ENCODE measurements at places on chromosomes 1 and 21.
A peak's percentile ranks its signal among the peaks of the same experiment; 100 is the strongest.

DNA sequence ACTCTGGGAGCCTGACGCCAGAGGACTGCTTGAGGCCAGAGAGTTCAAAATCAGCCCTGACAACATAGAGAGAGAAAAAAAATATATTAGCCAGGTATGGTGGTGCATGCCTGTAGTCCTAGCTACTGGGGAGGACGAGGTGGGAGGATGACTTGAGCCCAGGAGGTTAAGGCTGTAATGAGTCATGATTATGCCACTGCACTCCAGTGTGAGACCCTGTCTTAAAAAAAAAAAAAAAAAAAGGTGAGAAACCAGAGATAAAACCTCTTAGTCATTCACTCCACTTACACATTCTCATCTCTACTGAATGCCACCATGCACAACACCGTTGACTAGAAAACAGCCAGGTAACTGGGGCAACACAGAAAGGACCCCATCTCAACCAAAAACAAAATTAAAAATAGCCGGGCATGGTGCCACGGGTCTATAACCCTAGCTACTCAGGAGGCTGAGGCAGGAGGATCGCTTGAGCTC lies 178.1 kb downstream of the SLC45A1 start:
- no peaks in the 10 kb centered on the region for H3K27me3 ChIP-seq
- DNase-seq: no peak
- H3K4me1 ChIP-seq: no peaks in the 10 kb centered on the region
- no peak overlapping the region for H3K4me3 ChIP-seq
- no peak overlapping the region for H3K27ac ChIP-seq

DNA sequence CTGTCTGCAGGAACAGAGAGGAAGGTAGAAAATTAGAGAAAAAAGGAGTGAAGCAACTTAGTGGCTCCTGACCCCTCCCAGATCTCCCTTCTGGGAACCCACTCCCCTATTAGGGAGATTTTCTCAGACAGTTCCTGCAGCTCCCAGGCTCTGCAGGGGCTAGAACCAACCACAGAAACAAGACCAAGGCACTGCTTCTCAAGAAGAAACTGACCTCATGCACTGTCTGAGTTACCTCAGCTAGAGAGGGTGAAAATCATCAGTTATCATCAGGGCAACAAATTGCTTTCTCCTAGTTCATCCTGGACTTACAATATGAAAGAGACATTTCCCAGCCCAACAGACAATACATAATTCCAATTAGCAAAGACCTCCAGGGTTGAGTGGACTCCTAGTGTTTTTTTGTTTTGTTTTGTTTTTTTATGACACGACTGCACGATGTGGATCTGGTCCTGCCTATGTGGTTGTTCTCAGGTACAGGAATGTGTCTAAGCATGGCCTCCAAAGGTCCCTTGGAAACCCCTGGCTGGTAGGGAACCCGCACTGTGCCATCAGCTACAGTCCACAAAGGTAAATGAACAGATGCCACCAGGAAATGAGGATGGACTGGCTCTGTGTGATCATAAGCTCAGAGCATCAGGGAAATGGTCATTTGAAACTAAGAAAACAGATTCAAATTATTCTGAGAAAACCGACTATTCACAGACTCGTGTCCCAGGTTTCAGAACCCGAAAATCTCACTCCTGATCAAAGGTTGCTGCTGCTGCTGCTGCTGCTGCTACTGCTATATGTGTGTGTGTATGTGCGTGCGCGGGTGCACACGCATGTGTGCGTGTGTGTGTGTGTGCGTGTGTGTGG lies 65.3 kb downstream of the LAMC2 start:
- no peaks in the 10 kb centered on the region for H3K27me3 ChIP-seq
- H3K4me3 ChIP-seq: no peak overlapping the region
- H3K27ac ChIP-seq: no peak overlapping the region
- no peaks in the 10 kb centered on the region for H3K36me3 ChIP-seq

DNA sequence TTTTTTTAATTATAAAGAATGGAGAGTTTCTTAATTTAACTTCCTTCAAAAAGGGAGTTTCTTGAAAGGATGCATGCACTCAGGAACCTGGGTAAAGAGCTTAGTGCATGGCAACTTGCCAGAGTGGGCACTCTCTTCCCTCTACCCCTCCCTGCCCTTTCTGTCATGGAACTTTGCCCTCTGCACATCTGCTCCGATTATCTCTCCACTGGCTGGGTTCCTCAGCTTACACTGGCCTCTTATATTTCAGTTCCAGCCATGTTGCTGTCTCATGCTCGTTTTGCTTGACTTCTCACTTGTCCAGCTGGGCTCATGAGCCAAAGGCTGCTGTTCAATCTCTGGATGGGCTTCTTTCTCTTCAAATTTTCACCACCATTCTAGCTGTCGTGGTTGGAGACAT lies 87.0 kb downstream of the NCAM2 start:
- DNase-seq: no peak
- H3K4me1 ChIP-seq: no peaks in the 10 kb centered on the region
- H3K36me3 ChIP-seq: no peaks in the 10 kb centered on the region
- no peak overlapping the region for H3K27ac ChIP-seq
- no peak overlapping the region for H3K4me3 ChIP-seq

GRCh38 chr1:172384656-172385055 lies 35.8 kb upstream of the C1orf105 start:
- no peaks in the 10 kb centered on the region for H3K4me1 ChIP-seq
- DNase-seq: no peak
- no peak overlapping the region for H3K27ac ChIP-seq
- H3K27me3 ChIP-seq: no peaks in the 10 kb centered on the region
- no peaks in the 10 kb centered on the region for H3K36me3 ChIP-seq

DNA sequence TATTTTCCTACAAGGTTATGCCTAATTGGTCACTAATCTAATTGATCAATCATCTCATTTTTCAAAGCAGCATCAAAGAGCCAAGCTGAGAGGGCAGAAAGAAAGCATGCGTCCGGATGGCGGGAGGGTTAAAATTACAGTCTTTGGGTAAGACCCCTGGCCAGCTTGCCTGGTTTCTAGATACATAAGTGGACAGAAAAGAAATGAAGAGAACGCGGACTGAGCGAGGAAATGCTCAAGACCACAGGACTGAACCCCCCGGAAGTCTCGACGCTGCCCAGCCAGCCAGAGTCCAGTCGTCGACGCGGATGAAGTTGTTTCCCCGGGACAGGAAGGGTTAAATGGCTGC lies 297.2 kb downstream of the OMA1 start:
- no peak for DNase-seq
- H3K27ac ChIP-seq: no peak overlapping the region
- H3K4me1 ChIP-seq: no peaks in the 10 kb centered on the region
- peaks cover 14% of the 10 kb centered on the region for H3K27me3 ChIP-seq
- H3K4me3 ChIP-seq: no peak overlapping the region

GRCh38 chr1:17684810-17685209 lies 70.3 kb upstream of the ACTL8 start:
- H3K4me1 ChIP-seq: no peaks in the 10 kb centered on the region
- no peak for DNase-seq
- H3K27me3 ChIP-seq: no peaks in the 10 kb centered on the region
- no peak overlapping the region for H3K4me3 ChIP-seq

GRCh38 chr1:44826375-44827196 lies 16.5 kb downstream of the PTCH2 start:
- no peak overlapping the region for H3K27ac ChIP-seq
- no peaks in the 10 kb centered on the region for H3K36me3 ChIP-seq
- H3K4me1 ChIP-seq: no peaks in the 10 kb centered on the region
- no peak for DNase-seq
- H3K27me3 ChIP-seq: no peaks in the 10 kb centered on the region
- no peak overlapping the region for H3K4me3 ChIP-seq

GRCh38 chr1:13794231-13795187 lies 94.5 kb downstream of the PRDM2 start:
- H3K27me3 ChIP-seq: no peaks in the 10 kb centered on the region
- H3K4me3 ChIP-seq: no peak overlapping the region
- no peak for DNase-seq
- no peak overlapping the region for H3K27ac ChIP-seq
- no peaks in the 10 kb centered on the region for H3K4me1 ChIP-seq

- H3K27me3 ChIP-seq: no peaks in the 10 kb centered on the region
- peak; percentile 20 for DNase-seq
- H3K4me3 ChIP-seq: no peak overlapping the region
- no peaks in the 10 kb centered on the region for H3K36me3 ChIP-seq
- no peak overlapping the region for H3K27ac ChIP-seq
Observed at GRCh38 chr1:236206548-236206947, 64.2 kb downstream of the GPR137B start.

DNA sequence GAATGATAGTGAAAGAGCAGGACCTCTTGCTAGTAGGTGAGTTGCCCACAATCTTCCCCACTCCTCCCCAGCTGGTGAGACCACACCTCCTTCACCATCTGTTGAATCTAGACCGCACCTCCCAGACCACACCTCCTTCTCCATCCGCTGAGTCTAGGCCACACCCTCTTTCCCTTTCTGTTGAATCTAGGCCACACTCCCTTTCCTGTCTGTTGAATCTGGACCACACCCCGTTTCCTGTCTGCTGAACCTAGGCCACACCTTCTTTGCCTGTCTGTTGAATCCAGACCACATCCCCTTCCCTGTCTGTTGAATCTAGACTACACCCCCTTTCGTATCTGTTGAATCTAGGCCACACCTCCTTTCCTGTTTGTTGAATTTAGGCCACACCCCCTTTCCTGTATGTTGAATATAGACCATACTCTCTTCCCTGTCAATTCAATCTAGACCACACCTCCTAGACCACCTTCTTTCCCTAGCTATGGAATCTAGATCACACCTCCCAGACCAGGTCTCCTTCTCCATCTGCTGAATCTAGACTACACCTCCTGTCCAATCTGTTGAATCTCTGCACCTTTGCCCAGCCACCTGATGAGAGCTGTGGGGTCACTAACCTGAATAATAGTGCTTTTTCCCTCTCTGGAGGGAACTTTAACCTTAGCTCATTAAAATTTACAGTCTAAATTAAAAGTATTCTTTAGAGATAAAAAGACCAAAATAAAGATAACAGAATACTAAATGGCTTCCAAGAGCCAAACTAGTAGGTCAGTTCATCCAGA lies 116.3 kb downstream of the DAB1 start:
- no peak overlapping the region for H3K4me3 ChIP-seq
- no peaks in the 10 kb centered on the region for H3K4me1 ChIP-seq
- no peaks in the 10 kb centered on the region for H3K36me3 ChIP-seq
- no peak overlapping the region for H3K27ac ChIP-seq

- no peak overlapping the region for H3K4me3 ChIP-seq
- H3K27ac ChIP-seq: no peak overlapping the region
- no peak for DNase-seq
Observed at GRCh38 chr1:212531796-212532195, 76.8 kb upstream of the ATF3 start.

GRCh38 chr1:59290193-59290949 lies 6.5 kb upstream of the FGGY start:
- no peaks in the 10 kb centered on the region for H3K36me3 ChIP-seq
- H3K4me3 ChIP-seq: no peak overlapping the region
- H3K27me3 ChIP-seq: no peaks in the 10 kb centered on the region

GRCh38 chr21:44889625-44890337 lies 16.3 kb upstream of the PTTG1IP start:
- DNase-seq: no peak
- H3K27ac ChIP-seq: no peak overlapping the region
- no peaks in the 10 kb centered on the region for H3K4me1 ChIP-seq
- H3K36me3 ChIP-seq: no peaks in the 10 kb centered on the region
- H3K27me3 ChIP-seq: no peaks in the 10 kb centered on the region

- no peaks in the 10 kb centered on the region for H3K27me3 ChIP-seq
- H3K4me1 ChIP-seq: no peaks in the 10 kb centered on the region
- DNase-seq: peak; percentile 20
- no peak overlapping the region for H3K4me3 ChIP-seq
- no peak overlapping the region for H3K27ac ChIP-seq
Observed at GRCh38 chr1:37890378-37891014, 31.1 kb upstream of the MTF1 start.

GRCh38 chr1:201119206-201120197 lies 7.3 kb upstream of the CACNA1S start:
- no peaks in the 10 kb centered on the region for H3K36me3 ChIP-seq
- no peaks in the 10 kb centered on the region for H3K4me1 ChIP-seq
- H3K27me3 ChIP-seq: peaks cover 5% of the 10 kb centered on the region
- no peak overlapping the region for H3K4me3 ChIP-seq
- peak; percentile 37 for DNase-seq

DNA sequence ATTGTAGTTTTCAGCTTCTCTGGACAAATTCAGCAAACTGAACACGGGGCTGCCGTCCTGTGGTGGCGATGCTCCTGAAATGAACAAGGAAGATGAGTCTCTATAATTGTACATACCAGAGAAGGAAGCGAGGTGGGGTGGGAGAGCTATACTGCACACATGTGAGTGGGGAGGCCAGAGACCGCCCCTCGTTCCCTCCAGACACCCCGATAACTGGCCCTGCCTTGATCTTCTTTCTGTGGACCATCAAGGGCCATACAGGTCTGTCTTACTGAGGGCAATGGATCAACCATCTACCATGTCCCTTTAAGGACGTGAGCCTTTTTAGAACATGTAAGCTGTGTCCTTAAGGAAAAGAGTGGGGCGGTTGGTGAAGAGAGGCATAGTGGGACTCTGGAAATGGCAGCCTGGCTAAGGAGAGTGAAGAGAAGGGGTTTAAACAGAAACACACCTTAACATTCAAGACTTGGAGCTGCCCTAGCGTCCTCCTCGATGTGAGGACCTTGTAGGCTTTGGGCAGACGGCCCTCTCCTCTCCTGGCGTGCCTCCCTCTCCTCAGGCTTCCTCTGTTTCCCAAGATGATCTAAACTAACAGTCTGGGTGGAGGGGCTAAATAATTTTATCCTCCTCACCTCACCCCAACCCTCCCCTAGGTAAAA lies 5.8 kb downstream of the PLEKHO1 start:
- DNase-seq: no peak
- peaks cover 6% of the 10 kb centered on the region for H3K4me1 ChIP-seq
- no peak overlapping the region for H3K4me3 ChIP-seq
- H3K27ac ChIP-seq: peak overlapping the region; percentile 17

DNA sequence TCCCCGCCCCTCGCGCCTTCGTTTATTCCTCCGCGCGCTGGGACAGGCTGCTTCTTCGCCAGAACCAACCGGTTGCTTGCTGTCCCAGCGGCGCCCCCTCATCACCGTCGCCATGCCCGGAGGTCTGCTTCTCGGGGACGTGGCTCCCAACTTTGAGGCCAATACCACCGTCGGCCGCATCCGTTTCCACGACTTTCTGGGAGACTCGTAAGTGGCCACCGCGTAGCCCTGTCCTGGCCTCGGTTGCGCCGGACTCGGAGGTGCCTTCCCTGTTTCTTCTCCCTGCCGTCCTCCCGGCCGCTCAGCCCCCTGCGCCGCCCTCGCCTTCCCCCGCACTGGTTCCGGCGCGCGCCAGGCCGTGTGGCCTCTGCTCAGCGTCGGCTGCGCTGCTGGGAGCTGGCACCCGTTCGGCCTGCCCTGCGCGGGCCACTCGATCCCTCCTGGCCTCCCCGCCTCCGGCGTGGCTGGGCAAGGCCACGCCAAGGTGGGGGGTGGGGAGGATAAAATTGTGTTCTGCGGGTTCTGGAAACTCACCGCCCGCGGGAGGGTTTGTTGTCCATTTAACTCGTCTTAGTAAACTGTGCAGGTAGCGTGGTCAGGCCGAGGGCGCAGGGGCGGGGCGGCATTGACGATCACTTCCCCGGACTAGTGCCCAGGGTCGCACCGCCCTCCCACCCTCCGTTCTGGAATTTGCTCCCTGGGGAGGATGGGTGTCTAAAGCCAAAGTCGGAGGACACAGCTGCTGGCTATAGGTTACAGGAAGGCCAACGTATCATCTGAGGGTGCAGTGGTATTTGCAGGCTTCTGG lies at the start of gene PRDX6:
PRDX6 (plus strand) TSS at position 50 of the 808 bp plus-strand sequence; CDS start at position 113, 63 bp downstream.
- DNase-seq: peak; percentile 89
- H3K4me3 ChIP-seq: peak within 1 kb of the TSS; percentile 61
- no peaks in the 10 kb centered on the region for H3K36me3 ChIP-seq
- H3K4me1 ChIP-seq: peaks cover 4% of the 10 kb centered on the region

GRCh38 chr1:25549273-25550154 lies 6.1 kb downstream of the LDLRAP1 start:
- peak overlapping the region; percentile 89 for H3K27ac ChIP-seq
- peaks cover 1% of the 10 kb centered on the region for H3K36me3 ChIP-seq
- H3K4me3 ChIP-seq: no peak overlapping the region
- peak; percentile 85 for DNase-seq
- peaks cover 26% of the 10 kb centered on the region for H3K4me1 ChIP-seq
- H3K27me3 ChIP-seq: no peaks in the 10 kb centered on the region
